ENCODE measurements at places on chromosomes 4 and X.

- no peak for DNase-seq
Observed at GRCh38 chr4:105306820-105307219, 160.1 kb downstream of the TET2 start.

GRCh38 chrX:22760513-22761057 lies 239.2 kb upstream of the DDX53 start:
- DNase-seq: no peak

DNA sequence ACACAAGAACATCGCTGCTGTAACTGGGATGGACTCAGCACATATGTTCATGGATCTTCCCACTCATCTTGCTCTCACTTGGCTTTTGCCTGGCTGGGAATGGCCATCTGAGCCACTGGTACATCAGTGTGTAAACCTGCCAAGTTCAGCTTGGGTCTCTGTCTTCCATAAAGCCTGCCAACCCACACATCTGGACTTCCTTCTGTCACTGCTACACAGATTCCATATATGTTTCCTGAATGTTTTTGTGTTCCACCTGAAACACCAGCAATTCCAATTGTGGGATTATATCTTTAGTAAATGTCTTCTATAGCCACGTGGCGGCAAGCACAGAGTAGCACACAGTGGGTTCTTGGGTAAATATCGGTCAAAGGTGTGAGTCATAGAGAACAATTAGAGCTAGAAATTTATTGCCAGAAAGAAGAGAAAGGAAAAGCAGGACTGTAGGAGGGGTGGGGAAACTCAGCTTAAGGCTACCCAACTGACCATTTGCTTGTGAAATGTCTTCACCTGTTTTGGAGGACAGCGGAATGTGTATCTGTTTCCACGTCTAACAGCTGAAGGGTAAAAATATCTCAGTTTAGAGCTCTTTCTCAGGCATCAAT lies 125.9 kb downstream of the MFAP3L start:
- no peak for DNase-seq

DNA sequence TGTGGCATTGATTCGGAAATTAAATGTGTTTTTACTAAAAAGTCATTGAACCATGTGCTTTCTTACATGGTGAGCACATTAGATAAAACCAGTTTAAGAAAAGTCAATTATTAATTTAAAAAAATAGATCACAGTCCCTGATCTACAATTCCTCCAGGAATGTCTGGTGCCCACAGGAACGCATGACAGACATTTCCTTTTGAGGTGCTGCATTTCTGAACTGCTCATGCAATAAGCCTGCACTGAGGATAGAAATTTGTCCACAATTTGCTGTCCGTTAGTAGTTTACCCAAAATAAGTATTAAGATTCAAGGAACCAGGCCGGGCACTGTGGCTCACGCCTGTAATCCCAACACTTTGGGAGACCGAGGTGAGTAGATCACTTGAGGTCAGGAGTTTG lies 8.2 kb upstream of the ADAMTS3 start:
- no peak for DNase-seq

GRCh38 chr4:6912441-6912840 lies 2.8 kb downstream of the TBC1D14 start:
- DNase-seq: no peak

DNA sequence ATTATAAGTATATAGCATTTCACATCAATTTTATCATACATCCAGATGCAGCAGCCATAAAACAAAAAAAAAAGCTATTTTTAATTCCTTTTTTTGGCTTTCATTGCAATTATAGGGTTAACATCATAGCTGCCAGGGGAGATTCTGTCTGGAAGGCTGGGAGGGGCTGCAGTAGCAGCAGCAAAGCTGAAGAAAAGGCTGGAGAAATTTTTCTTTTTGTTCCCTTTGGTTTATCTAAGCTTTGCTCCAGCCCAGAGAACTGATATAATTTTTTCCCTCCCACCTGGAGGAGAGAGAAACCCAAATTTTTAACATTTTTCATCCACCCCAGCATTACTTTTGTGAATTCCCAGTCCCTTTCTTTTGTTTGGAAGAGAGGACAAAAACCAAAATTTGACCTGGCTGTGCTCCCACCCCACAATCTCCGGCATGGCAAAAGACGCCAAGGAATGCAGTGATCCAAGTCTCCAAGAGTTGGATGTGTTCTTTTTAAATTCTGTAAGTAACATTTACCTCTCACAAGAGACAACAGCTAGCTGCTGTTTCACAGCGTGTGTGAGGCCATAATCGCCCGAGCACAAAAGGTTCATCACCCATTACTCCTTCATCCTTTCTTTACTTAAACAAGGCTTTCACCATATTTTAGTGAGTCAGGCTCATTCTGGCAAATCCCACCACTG lies 25.1 kb upstream of the FAM156A start:
- no peak for DNase-seq

DNA sequence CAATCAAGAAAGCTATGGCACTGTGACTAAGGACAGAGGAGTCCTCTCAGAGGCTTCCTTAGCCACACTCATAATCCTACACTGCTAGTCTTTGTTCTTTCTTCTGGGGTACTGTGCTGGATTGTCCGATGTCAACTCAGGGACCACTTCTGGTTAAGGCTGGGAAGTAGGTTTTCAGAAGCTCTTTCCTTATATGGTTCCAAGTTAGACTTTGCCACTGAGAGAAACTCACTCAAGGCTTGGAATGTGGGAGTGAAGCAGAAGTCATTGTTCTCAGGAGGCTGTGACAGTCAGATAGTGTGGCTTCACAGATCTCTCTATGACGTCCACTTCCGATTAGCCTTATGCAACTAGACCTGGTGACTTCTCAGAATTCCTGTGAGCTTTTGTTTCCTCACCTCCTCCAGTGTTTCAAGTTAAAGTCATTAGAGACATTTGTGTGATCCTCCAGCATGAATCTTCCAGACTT lies 317.3 kb upstream of the F9 start:
- DNase-seq: no peak

DNA sequence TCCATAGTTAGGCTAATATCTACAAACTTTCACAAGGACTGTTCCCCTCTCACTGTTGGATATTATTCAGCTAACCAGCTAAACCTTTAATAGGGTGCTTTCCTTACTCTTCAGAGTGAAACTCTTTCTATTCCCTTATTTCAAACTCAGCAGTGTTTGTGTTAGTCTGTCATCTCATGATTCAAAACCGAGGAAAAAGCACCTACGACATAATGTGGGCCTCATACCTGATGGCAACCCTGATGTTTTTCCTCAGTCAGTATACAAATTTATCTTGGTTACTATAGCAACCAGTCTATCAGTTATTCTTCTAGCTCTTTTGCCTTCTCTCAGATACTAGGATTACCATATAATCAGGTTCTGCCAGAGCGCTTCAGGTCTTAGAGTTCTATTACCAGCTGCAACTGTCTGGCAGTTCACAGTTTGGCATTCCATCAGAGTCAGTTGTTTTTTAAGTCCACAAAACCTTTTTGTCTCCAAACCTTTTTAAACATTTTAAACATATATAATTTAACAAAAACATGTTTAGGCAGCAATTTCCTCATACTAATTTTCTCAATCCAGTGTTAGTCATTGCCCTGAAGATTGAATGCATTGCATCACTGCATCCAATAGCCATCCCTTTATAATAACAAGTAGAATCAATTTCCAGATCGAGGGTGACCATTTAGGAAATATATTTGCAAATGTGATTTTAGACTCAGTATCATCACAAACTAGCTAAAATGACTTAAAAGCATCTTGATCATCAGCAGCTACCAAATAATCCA lies 7.4 kb downstream of the WDR44 start:
- DNase-seq: peak; percentile 33

GRCh38 chr4:87848622-87849351 lies 16.0 kb downstream of the MEPE start:
- DNase-seq: peak; percentile 75

GRCh38 chr4:150010525-150011126 lies 67.6 kb upstream of the DCLK2 start:
- DNase-seq: peak; percentile 84

DNA sequence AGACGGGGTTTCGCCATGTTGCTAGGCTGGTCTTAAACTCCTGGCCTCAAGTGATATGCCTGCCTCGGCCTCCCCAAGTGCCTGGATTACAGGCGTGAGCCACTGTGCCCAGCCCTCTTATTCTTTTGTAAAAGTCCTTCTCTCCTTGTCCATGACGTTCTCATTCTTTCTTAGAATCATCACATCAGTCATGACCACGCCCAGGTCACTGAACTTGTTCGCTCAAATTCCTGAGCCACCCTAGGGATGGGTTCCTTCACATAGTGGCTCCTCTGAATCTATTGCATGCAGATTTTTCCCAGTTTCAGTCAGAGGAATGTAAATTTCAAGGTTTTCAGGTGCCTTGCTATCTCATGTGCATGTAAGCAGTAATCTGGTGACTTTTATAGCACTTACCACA lies 15.7 kb downstream of the JADE1 start:
- no peak for DNase-seq

DNA sequence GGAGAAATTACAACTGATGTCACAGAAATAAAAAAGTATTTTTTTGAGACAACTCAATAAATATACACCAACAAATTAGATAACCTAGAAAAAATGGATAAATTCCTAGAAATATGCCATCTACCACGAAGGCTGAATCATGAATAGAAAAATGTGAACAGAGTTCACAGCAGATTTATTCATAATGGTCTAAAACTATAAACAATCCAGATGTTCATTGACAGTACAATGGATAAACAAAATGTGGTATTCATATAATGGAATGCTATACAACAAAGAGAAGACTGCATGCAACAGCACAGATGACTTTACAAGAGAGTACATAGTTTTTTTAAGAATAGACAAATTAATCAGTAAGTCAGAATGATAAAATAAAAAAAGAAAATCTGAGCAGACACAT lies 55.2 kb downstream of the CLOCK start:
- DNase-seq: peak; percentile 18

GRCh38 chr4:24514808-24515207 lies 69.5 kb downstream of the DHX15 start:
- peak; percentile 11 for DNase-seq

DNA sequence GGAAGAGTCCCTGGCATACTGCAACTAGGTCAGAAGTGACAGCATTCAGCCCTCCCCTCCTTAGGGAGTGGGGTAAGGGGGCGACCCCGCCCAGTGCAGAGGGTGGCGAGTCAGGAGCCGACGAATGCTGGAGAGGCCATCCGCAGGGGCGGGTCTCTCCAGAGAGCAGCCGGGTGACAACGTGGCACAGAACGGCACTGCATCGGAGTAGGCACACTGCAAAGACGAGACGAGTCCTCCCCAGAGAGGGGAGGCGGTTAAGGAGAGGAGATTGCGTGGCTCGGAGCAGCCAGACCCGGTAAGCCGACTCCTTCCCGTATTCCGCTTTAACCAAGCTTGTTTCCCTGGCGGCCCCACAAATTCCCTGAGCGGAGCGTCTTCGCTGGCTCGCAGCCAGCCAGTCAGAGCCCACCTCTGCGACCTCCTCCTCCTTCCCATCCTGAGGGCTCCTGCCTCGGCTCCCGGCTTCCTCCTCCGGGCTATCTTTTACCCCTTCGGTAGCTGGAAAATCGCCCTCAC lies 54.9 kb downstream of the LINC00632 start:
- peak; percentile 67 for DNase-seq

GRCh38 chr4:176945334-176945733 lies 152.6 kb upstream of the VEGFC start:
- peak; percentile 49 for DNase-seq

DNA sequence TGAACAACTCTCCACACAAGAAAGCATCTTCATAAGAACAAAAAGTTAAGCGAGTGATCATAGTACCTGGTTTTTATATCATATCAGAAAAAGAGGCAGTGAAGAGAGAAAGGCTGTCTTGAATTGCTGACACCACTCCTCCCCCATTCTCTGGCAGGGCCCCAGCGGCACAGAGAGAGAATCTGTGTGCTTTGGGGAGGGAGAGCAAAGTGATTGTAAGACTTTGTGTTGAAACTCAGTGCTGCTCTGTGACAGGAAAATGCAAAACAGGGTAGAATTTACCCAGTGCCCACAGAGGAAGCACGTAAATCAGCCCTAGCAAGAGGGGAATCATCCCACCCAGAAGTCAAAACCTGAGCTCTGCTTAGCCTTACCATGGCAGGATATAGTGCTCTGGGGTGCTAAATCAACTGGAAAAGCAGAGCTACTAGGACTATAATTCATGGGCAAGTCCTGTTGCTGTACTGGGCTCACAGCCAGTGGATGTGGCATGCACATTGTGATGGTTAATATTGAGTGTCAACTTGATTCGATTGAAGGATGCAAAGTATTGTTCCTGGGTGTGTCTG lies 174.6 kb downstream of the PRR32 start:
- no peak for DNase-seq

- DNase-seq: no peak
Observed at GRCh38 chr4:2789793-2790582, 2.9 kb upstream of the SH3BP2 start.

GRCh38 chr4:2796849-2797544 lies 4.1 kb downstream of the SH3BP2 start:
- DNase-seq: no peak

GRCh38 chr4:66855956-66856355 lies 689.3 kb downstream of the CENPC start:
- peak; percentile 11 for DNase-seq

DNA sequence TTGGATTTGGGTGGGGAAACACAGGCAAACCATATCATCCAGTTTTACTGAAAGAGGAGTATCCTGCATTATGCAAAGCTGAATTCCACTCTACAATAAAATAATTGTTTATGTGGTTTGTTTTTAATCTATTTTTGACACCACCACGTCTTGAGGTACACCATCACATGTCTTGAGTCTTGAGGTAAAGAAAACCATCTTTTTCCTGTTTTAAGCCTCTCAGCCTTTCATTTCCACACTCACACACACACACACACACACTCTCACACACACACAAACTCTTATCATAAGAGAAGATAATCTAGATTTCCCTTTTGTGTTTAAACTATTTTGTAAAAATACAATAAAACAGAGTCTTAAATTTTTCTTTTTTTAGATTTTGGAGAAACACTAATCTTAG lies 32.0 kb downstream of the SPIN3 start:
- no peak for DNase-seq

DNA sequence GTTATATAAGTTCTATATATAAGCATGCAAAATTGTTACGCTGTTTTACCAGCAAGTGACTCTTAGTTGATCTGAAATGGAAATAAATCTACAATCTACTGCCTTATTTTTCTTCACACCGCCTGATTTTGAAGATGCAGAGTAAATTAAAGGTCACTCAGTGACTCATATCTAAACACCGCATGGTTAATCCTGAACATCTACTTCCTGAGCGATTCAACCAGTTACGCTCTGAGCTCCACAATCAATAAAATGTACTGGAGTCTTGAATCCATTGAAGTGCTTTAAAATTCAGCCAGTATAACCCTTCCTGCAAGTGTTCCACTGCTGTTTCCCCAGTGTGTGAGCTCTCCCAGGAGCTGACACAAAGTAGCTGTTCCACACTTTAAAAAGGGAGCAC lies 192.8 kb downstream of the SLC7A11 start:
- DNase-seq: no peak

- DNase-seq: peak; percentile 78
Observed at GRCh38 chrX:154727871-154728270, 23.0 kb downstream of the GAB3 start.

DNA sequence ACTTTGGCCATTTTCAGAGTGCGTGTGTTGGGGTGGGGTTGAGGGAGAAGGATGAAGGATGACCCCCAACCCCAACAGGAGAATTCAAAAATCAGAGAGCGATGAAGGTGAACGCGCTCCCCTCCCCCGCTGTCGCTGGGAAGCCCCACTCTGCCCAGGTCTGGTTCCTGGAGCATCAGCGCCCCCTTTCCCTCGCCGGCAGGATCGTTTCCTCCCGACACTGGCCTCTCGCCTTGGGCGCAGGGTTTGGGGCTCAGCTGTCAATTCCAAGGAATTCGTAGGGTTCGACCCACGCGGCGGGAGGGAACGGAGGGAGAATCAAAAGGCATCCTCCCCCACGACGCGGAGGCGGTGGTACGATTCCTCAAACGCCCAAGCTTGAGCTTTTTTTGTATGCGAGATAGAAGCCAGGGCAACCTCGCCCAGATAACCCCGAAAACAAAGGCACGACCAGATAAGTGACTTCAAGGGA lies 1.0 kb upstream of the PDGFRA start:
- DNase-seq: peak; percentile 94

Measured in cardiac fibroblast (primary cell).